ENCODE measurements at places on chromosomes 2 and 18. TPM values are rescaled to one million over a fixed set of nuclear protein-coding genes. Genes with fewer than 3 reads are reported as not detected.

Gene BMP10
- not detected for total RNA-seq

Gene SP5
- not detected for total RNA-seq

DNA sequence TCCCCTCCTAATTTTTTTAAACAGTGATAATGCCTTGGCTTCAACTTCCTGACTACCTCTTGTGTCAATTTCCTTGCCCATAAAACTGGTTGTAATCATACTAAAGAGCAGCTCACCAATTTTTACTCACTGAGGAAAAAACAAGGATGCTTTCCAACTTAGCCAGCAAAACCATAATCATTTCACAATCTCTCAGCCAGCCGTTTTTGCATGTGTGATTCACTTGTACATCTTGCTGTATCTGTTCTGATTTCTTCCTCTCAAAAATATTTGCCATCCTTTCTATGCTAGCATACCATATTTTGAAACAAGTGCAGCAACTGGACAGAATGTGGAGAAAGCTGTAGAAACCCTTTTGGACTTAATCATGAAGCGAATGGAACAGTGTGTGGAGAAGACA, 60.7 kb downstream of the RAB27B start:
- H3K27me3 ChIP-seq: no peaks in the 10 kb centered on the region
- H3K36me3 ChIP-seq: peaks cover 7% of the 10 kb centered on the region
- no peak overlapping the region for H3K4me3 ChIP-seq
- no peak for DNase-seq

DNA sequence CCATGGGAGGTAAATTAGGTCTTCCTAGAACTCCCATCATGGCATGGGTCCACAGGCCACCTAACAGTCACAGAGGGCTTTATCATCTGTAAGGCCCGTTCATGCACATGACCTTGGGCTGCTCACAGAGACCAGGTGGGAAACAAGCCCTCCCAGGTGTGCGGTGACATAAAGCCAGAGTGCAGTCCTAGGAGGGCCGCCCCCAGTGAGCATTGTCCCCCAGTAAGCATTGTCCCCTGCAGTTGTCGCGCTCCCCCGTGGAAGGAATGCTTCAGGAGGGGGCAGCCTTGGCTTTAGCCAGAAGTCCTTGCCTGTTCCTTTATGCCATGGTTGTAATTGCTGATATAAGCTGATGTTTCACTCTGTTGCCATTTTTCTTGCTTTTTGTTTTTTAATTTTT, 41.7 kb upstream of the LYPD6B start:
- H3K4me1 ChIP-seq: no peaks in the 10 kb centered on the region
- no peaks in the 10 kb centered on the region for H3K27me3 ChIP-seq
- no peak overlapping the region for H3K27ac ChIP-seq
- H3K4me3 ChIP-seq: no peak overlapping the region
- H3K36me3 ChIP-seq: no peaks in the 10 kb centered on the region

GRCh38 chr18:76658627-76659026, 163.6 kb upstream of the ZNF516 start:
- H3K4me1 ChIP-seq: peaks cover 15% of the 10 kb centered on the region
- H3K27me3 ChIP-seq: peaks cover 31% of the 10 kb centered on the region
- no peak overlapping the region for H3K4me3 ChIP-seq
- no peak overlapping the region for H3K27ac ChIP-seq
- DNase-seq: no peak
